Activated CD4-positive, alpha-beta T cell treated with anti-CD3 and anti-CD28 coated beads for 48 hours (primary cell): ENCODE measurements at places on chromosomes 6 and 20.
A peak's percentile ranks its signal among the peaks of the same experiment; 100 is the strongest.

DNA sequence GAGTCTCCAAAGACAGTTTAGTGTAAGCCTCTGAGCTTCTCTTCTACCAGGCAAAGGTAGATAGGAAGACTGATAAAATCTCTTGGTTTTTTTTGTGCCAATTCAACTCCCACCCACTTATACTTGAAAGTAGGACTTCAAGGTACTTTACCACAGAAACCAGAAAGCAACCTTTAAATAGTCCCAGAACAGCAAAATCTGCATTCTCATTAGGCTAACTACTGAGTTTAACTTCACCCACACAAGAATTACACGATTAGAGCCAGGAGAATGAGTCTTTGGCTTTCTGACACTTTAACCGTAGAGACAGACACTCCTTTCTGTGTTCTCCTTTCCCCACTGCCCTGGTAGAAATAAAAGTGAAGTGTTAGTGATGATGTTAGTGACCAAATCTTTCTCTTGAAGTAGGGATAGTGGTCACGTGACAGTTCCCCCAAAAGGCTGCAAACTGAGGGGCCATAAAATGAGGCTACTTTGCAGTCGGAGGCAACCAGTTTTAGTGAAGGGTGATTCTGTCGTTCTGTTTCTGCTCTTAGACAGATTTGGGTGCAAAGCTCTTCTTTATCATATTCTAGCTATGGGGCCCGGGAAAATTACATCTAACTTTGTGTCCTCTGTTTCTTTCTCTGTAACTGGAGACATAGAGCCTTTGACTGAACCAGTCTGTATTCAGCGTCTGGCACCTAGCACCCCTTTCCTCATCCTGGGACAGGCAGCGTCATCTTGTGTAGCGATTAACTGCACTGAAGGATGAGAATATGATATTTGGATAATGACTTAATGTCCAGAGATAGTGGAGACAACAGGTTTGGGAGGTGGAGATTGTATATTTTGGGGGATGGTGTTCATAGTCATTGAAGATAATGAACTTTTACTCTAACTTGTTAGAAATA lies 206.4 kb upstream of the CITED2 start:
- no peak for DNase-seq

DNA sequence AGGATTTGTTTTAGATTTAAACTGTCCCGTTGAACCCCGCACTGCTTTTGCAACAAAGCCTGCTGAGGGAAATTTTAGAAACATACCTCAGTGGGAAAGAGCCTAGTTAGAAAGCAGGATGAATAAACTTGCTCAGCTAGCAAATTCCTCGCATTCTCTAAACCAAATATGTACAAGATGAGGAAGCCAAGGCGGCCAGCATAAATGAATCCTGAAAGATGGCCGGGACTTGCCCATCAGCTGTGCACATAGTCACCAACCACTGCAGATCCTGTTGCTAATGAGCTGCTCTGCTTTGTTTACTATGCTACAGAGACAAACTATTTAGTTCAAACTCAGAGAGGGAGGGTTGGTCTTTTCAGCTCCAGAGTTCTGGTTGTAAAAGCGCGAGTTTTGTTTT lies 49.0 kb downstream of the TMEM170B start:
- no peak for DNase-seq

DNA sequence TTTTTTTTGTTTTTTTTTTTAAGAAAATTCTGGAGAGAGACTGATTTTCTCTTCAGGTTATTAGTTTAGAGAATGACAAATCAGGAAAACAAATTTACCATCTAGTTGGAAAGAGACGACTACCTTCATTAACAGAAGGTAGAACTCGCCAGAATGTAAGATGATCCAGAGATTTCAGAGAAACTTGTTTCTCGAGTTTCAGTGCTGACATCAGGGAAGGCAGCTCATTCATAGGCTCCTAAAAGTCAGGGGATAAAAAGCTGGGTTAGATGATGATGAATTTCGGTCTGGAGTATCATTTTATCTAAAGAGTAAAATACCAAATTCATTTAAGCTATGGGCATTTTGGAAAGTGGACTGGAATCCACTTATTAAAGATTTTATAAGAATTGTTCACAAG lies 27.9 kb downstream of the ZNF334 start:
- no peak for DNase-seq

DNA sequence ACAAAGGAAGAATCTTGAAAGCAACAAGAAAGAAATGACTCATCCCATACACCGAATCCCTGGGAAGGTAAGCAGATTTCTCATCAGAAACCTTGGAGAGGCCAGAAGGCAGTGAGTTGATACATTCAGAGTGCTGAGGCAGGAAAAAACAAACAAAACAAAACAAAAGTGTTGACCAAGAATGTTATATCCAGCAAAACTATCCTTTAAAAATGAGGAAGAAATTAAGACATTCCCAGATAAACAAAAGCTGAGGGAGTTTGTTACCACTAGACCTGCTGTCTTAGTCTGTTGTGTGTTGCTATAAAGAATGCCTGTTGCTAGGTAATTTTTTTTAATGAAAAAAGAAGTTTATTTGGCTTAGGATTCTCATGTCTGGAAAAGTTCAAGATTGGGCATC lies 33.7 kb upstream of the PPP1R3G start:
- no peak for DNase-seq

DNA sequence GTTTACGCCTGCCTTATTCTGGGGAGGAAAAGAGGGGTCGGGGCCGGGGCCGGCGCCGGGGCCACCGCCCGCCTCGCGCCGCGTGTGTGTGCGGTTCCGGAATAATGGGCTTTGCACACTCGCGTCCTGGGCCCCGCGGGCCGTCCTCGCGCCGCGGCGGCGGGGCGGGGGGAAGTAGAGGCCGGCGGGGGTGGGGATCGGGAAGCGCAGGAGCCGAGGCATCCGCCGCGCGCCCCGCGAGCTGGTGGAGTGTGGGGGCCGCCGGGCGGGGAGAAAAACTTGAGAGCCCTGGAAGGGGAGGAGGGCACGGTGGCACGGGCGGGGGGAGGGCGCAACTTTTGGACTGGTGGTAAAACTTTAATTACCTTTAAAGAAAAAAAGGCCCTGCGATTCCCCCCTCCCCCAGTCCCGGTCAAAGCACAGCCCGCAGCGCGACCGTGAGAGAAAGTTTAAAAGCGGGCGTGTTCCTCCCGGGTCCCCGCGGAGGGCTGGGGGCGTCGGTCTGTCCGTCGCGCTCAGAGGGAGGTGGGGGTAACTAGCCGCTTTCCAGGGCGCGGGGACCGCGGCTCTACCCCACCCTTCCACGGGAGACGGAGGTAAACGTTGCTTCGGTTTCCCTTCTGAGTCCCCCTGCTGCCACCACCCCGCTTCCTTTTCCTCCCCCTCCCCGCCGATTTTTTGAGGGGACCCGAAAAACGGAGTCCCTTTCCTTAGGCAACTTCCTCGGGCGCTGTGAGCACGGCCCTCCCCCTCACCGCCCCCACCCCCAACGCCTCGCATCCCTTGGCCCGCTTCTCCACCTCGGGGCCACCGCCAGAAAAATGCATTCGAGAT lies 1.9 kb downstream of the L3MBTL3 start:
- DNase-seq = peak; percentile 38

DNA sequence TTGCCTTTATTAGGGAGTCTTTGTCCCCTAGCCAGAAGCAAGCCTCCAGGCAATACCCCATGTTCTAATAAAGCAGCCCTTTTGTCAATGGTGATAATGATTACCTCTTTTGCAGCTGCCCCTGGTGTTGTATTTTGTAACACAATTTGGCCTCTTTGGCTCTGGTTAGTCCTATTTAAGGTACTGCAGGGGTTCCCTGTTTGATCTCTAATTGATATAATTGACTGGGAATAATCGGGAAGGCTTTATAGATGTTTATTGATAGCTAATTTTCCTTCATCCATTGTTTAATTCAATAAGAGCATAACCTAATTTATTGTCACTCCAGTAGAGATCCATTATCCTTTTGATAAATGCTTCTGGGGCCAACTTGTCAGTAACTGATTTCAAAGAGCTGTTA lies 537.2 kb downstream of the PKHD1 start:
- no peak for DNase-seq

DNA sequence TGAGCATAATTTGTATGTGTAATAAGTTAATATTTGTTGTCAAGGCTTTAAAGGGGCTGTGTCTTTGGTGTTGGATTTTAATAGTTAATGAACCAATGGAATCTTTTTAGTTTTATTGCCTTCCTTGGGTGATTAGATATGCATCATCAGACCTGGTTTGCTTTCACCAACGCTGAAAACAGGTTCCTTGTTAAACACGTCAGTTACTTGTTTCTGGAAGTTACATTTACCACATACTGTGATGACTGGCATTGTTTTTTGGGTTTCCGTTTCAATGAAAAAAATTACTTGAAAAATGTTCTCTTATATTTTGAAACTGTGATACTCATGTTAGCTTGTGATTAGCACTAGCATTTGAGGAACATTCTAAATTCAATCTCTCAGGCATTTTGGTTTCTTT lies 58.6 kb upstream of the RNF144B start:
- no peak for DNase-seq

DNA sequence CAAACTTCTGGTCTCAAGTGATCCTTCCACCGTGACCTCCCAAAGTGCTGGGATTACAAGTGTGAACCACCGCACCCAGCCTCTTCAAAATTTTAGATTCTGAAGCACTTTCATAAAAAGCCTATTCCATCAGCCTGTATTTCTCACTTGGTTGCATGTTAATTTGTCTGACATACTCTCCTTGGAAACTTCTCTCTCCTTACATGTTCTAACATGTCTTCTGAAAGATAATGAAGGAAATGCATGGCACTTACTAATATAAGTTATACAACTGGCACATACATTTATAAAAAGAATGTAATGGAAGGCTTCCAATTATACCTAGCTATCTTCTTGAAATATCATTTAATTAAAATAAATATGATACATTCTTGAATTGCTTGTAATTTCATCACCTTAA lies 597.5 kb downstream of the TBC1D32 start:
- DNase-seq = no peak

DNA sequence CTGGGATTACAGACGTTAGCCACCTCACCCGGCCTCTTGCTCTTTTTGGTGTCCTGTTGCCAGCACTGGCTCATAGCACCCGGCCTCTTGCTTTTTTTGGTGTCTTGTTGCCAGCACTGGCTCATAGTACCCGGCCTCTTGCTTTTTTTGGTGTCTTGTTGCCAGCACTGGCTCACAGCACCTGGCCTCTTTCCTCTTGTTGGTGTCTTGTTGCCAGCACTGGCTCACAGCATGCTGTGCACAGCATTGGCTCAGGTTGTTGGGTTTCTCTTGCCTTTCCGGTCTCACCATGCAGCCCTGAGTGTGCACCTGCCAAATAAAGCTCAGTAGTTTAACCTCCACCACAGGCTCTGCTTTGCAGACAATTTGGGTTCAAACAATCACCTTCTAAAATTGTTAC lies 208.2 kb downstream of the THBS2 start:
- no peak for DNase-seq

DNA sequence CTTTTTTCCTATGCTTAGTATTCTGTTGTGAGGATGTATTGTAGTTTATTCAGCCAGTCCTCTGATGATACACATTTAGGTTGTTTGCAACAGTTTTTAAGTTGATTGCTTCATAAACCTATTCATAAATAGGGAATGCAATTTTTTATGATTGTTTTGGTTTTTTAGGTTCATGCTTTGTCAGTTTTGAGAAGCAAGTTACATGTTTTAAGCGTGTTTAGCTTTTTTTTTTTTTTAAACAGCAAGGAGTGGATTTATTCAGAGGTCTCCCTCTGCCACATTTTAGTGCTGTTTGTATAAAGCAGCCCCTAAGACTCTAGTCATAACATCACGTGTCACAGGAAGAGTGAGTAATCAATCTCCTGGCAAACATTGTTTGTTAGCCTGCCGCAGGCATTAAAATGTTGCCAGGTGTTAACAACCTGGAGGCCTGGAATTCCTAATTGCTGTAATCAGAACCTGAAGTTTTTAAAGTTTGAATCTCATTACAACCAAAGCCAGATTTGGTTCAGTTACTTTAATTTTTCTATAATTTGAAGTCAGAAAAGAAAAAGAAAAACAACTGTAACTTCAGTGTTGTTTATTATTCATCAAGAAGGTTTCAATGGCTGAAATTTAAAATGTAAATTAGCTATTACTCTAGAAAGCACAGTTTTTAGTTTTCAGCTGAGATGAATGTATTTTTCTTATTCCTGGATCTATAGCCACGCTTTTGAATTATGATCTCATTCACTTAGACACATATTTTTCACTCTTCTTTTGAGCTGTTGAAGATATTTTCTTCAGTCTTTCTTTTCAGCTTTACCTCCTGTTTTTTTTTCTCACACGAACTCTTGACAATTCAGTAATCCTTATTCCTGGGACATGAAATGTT lies 59.2 kb downstream of the KCNS1 start:
- no peak for DNase-seq

DNA sequence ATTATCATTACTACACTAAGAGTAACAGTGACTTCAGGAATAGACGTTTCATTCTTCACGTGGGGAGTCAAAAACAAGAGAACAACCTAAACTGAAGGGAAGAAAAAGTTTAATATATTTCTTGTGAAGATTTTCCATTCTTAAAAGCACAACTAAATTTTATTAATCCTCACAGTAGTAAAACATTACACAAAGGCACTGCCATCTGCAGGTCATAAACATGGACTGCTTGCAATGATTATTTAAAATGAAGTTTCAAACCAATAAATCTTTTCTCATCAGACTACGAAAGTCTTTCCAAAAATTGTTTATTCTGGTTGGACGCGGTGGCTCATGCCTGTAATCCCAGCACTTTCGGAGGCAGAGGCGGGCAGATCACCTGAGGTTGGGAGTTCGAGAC lies 2.6 kb downstream of the NCOA5 start:
- DNase-seq = no peak

GRCh38 chr20:6053776-6054688 lies at the start of gene LRRN4:
LRRN4 (minus strand) TSS chr20:6054060; CDS start chr20:6052799, 1,261 bp downstream.
- no peak for DNase-seq

DNA sequence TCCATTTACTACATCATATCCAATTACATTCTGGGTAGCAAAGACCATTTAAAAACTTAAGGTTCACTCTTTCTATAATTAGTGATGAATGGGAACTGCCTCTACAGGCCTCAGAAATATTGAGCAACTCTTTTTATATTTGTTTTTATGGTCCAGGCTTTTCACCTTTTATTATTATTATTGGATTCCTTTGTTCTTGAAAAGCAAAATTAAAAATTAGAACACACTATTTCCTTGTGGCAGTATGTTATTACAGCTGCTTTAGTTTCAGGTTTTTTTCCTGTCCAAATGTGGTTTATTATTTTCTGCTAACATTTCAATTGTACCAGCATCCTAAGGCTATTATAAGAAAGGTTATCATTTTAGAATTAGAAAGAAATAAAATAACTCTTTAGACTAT lies 150.1 kb downstream of the FARS2 start:
- DNase-seq = no peak

DNA sequence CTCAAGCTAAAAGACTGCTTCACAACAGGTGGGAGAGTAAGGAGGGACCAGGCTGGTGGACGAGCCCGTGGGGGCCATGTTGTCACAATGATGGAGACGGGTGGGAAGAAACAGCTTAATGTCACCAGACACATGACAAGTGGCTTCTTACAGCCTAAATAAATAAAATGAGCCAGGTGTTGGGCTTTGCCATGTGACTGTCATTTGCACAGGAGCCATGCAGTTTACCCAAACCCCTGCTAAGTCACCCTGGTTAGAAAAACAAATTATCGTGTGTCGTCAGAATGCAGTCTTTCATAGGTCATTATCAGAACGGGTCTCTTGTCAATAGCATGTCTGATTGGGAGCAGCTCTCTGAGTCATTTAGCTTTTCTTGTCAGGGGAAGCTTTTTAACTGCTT lies 18.5 kb downstream of the BTBD3 start:
- DNase-seq = no peak

GRCh38 chr20:60628749-60629148 lies 623.3 kb upstream of the CDH4 start:
- no peak for DNase-seq

GRCh38 chr6:45480752-45481415 lies 103.2 kb upstream of the SUPT3H start:
- no peak for DNase-seq
